Hippocampal formation (tissue), 2 donors: ENCODE measurements at places on chromosomes 16 and 17.

- DNase-seq, result peak; percentile 17
Observed at GRCh38 chr17:4978726-4979125, 8.7 kb downstream of the CAMTA2 start.

DNA sequence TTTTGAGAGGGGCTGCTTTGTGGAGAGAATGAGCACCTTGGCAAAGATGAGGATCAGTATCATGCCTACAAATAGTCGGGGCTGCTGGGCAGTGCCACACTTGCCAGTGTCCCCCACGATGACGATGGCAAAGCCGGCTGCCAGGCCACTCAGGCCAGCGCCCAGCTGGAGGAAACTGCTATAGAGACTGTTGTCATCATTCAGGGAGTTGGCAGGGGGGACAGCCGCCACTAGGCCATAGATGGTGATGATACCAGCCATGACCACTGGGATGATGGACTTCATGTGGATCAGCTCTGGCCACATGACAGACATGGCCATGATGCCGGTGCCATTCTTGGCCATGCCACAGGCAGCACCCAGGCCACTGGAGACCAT lies 23.8 kb downstream of the MINK1 start:
- DNase-seq, result peak; percentile 71

DNA sequence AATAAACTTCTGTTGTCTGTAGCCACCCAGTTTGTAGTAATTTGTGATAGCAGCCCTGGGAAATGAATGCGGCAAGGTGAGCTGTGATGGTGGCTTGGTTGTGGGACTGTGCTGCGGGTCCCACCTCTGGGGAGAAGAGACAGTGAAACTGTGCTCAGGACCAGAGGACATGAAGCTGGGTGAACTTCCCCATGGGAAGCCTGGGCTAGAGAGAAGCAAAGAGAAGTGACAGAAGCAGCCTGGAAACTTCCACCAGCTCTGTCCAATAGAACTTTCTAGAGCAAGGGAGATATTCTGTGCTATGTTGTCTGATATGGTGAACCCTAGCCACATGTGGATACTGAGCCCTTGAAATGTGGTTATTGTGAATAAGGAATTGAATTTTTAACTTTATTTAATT lies 51.5 kb upstream of the EMP2 start:
- no peak for DNase-seq

DNA sequence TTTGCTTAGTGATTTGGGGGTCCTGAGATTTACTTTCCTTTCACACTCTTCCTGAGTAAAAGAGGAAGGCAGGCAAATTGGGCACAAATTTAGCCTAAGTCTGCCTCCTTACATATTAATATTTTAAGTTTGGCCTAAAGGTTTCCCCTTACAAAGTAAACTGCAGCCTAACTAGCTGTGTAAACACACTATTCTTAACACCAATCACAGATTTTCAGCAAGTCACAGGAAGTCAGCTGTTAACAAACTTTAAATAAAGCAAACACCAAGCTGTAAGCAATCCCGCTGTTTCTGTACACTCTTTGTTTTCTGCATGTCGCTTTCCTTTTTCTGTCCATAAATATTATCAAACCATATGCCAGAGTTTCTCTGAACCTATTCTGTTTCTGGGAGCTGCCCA lies 45.1 kb upstream of the ABCC11 start:
- no peak for DNase-seq

GRCh38 chr17:60435244-60436167 lies 13.2 kb downstream of the CHCT1 start:
- peak; percentile 88 for DNase-seq

DNA sequence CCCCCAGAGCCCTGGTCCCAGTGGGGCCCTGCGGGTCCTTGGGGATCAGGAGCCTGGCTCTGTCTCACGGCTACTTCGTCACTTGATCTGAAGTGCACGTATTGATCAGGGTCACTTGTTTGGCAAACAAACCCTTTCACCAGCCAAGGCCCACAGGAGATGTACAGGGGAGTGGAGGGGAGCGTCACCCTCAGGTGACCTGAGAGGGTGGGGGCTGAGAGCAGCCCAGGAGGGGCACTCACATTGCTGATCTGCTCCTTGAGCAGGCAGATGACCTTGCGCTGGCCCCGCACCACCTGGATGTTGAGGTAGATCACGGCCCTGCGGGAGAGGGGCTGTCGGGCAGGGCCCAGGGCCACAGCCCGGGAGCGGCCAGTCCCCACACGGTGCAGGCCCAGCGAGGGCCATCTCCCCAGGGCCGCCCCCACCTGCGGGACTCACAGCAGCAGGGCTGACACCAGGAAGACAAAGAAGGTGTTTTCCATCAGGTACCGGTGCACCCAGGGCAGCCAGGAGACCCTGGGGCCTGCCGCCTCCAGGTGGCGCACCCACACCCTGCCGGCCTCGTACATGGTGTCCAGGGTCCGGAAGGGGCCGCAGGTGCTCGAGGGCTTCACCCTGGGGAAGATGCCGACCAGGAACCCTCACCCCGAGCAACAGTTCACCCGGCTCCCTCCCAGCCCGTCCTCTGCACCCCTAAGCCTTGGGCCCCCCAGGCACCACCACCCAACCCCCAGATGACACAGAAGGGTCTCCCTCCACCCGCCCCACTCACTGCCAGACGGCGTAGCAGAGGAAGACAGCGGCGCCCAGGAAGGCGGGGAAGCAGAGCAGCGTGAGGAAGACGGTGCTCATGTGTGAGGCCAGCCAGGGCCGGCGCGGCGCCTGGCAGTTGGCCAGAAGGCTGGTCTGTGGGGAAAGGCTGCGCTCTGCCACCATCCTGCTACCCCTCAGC lies 11.3 kb downstream of the TMC6 start:
- no peak for DNase-seq

- DNase-seq, result no peak
Observed at GRCh38 chr17:18009609-18010420, 29.2 kb downstream of the ATPAF2 start.

DNA sequence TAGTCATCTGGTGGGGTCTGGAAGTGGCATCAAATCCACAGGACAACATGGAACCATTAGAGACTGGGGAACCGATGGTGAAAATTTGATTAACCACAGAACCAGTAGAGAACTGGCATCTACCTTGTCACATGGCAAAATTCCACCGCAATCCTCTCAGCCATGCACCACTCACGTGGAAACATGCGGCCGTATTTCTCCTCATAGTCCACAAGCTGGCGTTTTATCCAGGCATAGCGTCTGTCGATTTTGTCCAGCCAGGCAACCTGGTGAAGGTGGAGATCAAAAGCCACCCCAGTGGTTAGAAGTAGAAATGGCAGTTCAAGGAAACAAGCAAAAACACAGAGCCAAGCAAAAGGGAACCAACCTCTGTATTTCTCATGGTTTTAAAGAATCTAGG lies 87.6 kb downstream of the VPS53 start:
- no peak for DNase-seq

DNA sequence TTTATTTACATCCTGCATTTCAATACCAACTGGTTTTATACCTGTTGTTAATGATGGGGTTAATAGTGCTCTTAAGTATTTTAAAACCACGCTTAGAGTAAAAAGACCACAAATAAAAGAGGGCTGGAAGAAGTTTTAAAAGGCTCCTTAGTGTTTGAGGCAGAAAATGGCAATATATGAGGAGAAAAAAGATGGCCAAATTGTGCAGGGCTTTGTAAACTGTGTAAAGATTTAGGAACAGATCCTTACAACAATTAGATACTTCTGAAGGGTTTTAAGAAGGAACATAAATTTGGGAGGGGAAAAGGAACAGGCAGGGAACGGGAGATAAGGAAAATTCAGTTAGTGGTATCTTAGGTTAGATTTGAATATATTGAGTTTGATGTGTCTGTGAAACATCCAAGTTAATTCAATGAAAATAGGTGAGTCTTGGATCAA lies 12.7 kb downstream of the CDC27 start:
- DNase-seq, result no peak
